ENCODE measurements at places on chromosomes 3 and 15. TPM values are rescaled to one million over a fixed set of nuclear protein-coding genes. Genes with fewer than 3 reads are reported as not detected.

- DNase-seq: peak; percentile 70
These were observed 112.8 kb downstream of the LPP start for GRCh38 chr3:188266562-188267274.

The KLF15 gene
- total RNA-seq: 28.1 TPM

The TOPBP1 gene
- total RNA-seq: 15.5 TPM

DNA sequence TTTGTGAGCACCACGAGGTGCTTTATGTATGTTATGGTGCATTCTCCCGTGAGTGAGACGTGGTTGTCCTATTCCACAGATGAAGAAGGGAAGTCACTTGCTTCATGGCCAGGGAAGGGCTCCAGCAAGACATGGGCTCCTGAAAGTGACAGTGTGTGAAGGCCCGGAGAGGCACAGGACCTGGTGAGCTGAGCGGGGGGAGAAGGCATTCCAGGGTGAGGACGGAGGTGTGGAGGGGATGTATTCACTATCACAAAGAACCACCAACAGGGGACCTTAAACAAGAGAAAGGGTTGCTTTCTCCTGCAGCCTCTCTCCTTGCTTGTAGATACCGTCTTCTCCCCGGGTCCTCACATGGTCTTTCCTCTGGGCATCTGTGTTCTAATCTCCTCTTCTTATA, 139.1 kb downstream of the FBLN2 start:
- DNase-seq: no peak

The BCL2A1 gene
- total RNA-seq: 1.9 TPM

The C2CD4A gene
- total RNA-seq: 0.17 TPM

- DNase-seq: no peak
These were observed 21.5 kb downstream of the SLC6A20 start for GRCh38 chr3:45774581-45775521.

The PRR20G gene
- total RNA-seq: not detected

The PIGBOS1 gene
- total RNA-seq: 12.3 TPM

GRCh38 chr15:79007066-79007465, 62.2 kb upstream of the CTSH start:
- DNase-seq: no peak

GRCh38 chr3:188343894-188344293, 189.9 kb downstream of the LPP start:
- DNase-seq: no peak

The CRABP1 gene
- 1.4 TPM for total RNA-seq

The GOLGA6L7 gene
- not detected for total RNA-seq

DNA sequence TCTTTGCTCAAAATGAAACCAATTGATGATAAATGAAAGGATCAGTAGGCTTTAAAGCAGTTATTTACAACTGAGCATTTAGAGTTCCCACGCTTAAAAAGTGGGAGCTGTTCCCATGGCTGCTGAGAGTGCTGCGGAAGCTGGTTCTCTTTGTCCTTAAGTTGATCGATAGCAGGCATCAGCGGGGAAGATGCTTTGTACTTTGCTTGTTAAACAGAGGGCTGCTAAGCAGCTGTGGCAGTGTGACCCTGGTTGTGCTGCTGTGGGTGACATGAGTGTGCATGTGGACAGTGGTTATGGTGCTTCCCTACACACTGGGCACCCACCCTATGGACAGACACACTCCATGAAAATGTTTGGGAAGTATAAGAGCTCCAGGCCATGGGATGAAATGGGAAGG, 96.3 kb downstream of the PTPRG start:
- DNase-seq: no peak

GRCh38 chr15:93831641-93832040, 399.7 kb upstream of the MCTP2 start:
- no peak for DNase-seq

GRCh38 chr3:174495311-174495710, 363.8 kb upstream of the NAALADL2 start:
- no peak for DNase-seq
